ENCODE measurements at places on chromosomes 2 and 18.

GRCh38 chr2:18924386-18924785 lies 335.0 kb upstream of the NT5C1B start:
- DNase-seq: no peak

- DNase-seq: no peak
These were observed 319.5 kb upstream of the HNMT start for GRCh38 chr2:137644731-137645130.

DNA sequence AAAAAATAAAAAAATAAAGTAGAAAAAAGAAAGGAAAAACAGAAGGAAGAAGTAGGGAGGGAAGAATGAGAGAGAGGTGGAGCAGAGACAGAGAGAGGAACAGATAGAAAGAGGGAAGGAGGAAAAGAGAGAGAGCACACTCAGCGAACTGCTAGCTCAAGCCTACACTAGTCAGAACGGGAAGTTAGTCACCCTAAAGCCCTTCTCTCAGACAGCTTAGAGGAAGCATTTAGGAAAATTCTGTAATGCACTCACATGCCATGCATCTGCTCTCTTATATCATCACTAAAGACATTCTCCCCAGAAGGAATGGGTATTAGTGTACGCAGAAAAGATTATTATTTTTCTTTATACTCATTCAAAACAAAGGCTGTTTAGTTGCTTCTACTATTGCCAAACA lies 68.1 kb upstream of the SULT1C3 start:
- no peak for DNase-seq

GRCh38 chr2:188196343-188197008 lies 95.2 kb upstream of the GULP1 start:
- DNase-seq: no peak

Measured in germinal center (tissue), 1 donor.